ENCODE measurements at places on chromosomes 12 and 14.

DNA sequence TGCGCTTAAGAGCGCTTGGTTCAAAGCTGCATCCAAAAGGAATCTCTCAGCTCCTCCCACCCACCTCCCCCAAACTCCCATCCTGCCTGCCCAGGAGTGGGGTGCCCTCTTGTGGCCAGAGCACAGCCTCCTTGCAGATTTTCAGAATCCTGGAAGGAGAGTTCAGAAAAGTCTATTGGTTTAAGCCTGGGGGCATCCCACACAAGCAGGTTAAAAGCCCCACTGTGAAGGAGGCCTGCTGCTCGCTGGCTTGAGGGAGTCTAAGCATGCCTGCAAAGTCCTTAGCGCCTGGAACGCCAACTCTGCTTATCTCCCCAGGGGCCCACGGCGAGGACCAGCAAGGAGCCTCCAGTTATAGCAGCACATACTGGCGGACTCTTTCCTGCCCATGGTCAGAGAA, 297.1 kb downstream of the KSR2 start:
- no peak for DNase-seq

DNA sequence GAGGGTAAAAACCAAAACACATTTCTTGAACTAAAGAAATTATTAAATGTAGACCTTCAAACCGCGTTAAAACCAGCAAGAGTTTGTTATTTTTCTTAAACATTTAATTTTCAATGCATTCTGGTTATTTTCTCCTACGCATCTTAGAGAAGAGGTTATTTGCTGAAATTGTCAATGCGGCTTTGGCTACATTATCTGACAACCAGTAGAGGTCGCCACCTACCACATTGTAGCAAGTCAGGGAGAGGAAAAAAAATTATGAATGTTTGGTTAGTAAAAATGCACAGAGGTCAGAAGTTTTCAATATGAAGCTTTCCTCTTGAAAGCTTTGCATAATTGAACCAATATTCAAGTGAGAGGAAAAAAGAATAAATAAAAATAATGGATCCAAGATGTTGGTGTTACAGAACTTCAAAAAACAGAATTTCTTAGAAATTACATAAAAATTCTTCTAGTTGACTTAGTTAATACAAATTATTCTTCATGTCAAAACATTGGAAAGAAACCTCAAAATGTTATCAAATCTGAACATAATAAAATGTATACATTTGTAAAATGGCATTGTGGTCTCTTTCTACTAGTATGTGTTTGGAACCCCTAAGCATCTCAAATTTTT, 159.4 kb upstream of the TMTC2 start:
- DNase-seq: no peak

DNA sequence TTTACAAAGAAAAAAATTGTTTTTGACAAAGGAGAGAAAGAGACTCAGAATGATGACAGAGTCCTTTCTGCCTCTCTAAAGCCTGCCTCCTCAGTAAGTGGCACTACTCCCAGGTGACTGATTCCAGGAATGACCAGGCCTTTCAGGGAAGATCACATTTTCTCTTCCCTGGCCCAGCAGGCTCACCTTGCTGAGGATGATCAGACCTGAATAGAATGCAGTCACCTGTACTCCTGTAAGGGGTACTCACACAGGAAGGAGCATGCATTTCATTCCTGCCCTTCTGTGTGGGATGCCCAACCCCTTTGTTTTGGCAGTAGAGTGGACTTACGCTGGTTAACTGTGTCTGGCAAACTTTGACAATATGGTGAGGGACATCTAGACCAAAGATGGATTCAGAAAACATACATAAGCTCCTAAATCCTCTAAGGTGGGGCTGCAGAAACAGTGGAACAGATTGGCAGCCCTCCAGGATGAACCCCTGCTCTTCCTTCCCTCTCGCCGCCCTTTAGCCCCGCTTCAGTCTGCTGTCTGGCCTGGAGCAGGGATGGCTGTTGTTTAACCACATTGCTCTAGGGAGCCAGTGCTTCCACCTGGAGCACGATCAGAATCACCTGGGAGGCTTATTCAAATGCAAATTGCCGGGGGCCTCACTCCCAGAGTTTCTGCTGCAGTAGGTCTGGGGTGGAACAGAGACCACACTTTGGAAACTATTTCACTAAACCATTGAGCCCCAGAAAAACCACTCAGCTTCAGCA, 29.8 kb downstream of the ERG28 start:
- DNase-seq: no peak

GRCh38 chr12:115305275-115305674, 621.3 kb upstream of the TBX3 start:
- no peak for DNase-seq

DNA sequence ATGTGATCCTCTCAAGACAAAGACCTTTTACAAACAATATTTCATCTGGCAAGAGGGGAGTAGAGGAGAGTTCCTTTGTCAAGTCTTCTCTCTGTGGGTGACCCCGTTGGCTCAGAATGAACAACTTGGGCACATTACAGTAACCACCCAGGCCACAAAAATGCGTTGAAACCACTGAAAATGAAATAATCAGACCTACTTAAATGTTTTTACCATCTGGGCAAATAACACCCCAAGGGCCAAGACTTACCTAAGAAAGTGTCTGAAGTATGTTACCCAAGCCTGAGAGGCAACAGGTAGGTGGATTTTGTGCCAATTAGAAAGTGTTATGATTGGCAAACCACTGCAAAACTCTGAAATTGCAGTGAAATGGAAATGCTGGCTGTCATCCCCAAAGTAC, 1.3 kb downstream of the TC2N start:
- no peak for DNase-seq

GRCh38 chr14:91272341-91273272, 28.1 kb upstream of the GPR68 start:
- no peak for DNase-seq

- DNase-seq: no peak
Measured at GRCh38 chr12:62744551-62744950, 190.4 kb downstream of the PPM1H start.

- no peak for DNase-seq
Measured at GRCh38 chr12:114679452-114679875, 4.5 kb downstream of the TBX3 start.

DNA sequence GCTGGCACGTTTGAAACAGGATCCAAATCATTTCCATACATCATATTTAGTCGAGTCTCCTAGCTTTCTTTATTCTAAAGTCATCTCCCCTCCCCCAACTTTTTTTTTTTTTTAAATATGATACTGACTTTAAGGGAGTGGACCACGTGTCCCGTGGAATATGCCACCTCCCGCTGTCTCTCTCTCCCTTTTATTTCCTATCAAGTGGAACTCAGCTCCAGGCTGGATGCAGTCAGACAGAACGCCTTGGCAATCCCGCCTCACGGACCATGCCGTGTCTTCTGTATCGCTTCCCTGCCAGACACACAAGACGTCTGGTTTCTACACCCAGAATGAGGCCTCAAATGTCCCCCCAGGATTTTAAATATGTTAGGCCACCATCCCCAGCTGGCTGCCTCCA, 21.2 kb downstream of the BCL7A start:
- no peak for DNase-seq

GRCh38 chr14:100677554-100678468, 48.9 kb upstream of the DLK1 start:
- DNase-seq: no peak

- DNase-seq: peak; percentile 27
Measured at GRCh38 chr12:56521590-56522371, at the start of gene RBMS2. RBMS2 (plus strand) TSS chr12:56521820; CDS start chr12:56522024, 204 bp downstream.

DNA sequence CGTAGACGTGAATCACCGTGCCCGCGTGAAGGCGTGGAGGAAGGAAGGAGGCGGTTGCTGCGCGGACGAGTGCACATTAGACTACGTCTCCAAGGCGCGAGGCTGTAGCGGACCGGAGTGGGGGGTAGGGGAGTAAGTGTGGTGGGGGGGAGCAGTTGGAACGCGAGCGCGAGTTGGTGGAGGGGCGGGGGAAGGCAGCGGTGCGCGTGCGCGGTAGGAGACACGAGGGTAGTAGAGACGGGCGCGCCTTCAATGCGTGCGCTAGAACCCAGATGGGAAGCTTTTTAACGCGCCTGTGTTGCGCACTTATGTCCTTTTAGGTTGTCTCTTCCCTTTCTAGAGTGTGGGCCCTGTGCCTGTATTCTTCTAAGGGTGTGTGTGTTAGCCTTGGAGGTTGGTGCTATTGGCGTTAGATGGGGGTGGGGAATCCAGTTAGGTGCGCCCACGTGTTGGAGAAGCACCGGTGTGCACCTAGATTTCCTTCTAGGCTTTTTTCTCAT, 604 bp downstream of the EIF4B start:
- DNase-seq: peak; percentile 46

DNA sequence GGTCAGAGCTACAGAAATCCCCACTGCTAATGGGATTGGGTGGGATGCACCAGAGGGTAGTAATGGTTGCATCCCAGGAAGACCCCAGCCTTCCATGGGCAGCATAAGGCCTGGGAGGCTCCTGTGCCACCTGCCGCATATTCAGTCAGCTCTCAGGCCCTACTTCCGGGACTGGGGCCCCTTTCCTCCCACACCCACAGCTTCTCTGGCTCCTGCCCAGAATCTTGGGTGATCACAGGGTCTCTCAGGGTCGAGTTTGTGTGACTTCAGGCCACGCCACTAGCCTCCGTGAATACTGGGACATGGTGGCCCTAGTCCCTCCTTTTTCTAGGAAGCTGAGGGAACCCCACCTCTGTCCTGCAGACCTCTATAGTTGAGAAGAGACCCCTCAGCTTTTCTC, 66.8 kb upstream of the RIN3 start:
- no peak for DNase-seq

GRCh38 chr14:89190765-89191513, 226.1 kb downstream of the FOXN3 start:
- DNase-seq: peak; percentile 98

GRCh38 chr14:44966601-44967336, 4.8 kb downstream of the TOGARAM1 start:
- DNase-seq: no peak

- no peak for DNase-seq
Measured at GRCh38 chr14:59182641-59183040, 5.8 kb upstream of the DAAM1 start.

DNA sequence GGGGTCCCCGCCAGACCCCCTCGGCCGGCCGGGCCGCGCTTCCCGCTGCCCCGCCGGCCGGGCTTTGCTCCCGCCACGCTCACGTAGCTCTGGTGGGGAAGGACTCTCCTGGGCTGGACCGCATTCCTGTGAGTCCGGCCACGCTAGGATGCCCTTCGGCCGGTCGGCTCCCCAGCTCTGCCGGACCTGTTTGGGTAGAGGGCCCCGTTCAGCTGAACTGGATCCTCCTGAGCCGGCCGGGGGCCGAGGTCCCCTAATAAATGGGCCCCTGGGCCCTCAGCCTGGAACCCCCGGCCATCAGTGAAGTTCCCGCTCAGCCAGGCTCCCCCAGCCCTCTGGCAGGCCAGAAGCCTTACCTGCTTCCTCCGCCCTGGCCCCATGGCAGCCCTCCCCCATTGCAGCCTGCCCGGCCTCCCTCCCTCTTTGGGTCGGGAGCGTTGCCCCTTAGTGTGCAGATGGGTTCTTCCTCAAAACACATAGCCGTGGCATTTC, 593 bp downstream of the UNC119B start:
- no peak for DNase-seq

DNA sequence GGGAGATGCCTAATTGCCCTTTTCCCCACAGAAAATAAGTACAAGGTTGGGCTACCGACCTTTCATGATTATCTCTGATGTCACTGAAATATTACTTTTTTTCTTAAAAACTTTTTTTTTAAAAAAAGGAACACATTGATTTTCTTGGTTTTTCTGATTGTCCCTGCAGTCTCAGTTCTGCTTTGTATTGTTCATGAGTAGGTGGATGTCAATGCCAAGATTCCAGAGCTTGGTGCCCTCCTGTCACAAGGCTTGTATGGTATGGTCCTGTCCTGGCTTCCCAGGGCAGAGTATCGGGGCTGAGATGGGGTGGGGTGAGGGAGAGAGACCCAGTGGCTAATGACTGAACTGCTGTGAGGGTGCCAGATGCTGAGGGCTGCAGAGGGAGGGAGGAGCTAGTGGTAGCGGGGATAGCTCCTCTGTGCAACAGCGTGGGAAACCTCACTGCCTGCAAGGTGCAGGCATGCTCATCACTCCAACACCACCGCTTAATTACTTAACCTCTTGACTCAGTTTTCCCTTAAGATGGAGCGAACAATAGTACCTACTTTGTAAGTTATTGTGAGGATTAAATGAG, 4.4 kb upstream of the CTDSP2 start:
- DNase-seq: no peak

DNA sequence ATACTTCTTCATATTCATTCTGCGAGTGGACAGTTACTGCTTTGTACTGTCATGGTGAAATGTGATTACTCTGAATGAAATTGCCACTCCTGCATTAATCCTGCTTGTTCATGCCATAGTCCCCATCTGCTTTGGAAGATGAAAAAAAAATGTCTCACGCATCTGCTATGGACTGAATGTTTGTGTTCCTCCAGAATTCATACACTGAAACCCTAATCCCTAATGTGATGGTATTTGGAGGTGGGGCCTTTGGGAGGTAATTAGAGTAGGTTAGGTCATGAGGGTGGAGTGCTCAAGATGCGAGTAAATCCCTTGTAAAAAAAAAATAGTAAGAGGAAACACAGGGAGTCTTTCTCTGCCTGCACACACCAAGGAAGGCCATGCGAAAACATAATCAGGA, 427.2 kb downstream of the TMTC2 start:
- no peak for DNase-seq

GRCh38 chr12:3172124-3173007, 95.2 kb downstream of the TSPAN9 start:
- no peak for DNase-seq

- DNase-seq: no peak
Measured at GRCh38 chr14:73718418-73719251, 4.5 kb upstream of the PNMA1 start.

GRCh38 chr12:131012279-131013069, 58.8 kb downstream of the ADGRD1 start:
- DNase-seq: no peak

- DNase-seq: no peak
Measured at GRCh38 chr14:62614122-62614521, 431.1 kb downstream of the KCNH5 start.

DNA sequence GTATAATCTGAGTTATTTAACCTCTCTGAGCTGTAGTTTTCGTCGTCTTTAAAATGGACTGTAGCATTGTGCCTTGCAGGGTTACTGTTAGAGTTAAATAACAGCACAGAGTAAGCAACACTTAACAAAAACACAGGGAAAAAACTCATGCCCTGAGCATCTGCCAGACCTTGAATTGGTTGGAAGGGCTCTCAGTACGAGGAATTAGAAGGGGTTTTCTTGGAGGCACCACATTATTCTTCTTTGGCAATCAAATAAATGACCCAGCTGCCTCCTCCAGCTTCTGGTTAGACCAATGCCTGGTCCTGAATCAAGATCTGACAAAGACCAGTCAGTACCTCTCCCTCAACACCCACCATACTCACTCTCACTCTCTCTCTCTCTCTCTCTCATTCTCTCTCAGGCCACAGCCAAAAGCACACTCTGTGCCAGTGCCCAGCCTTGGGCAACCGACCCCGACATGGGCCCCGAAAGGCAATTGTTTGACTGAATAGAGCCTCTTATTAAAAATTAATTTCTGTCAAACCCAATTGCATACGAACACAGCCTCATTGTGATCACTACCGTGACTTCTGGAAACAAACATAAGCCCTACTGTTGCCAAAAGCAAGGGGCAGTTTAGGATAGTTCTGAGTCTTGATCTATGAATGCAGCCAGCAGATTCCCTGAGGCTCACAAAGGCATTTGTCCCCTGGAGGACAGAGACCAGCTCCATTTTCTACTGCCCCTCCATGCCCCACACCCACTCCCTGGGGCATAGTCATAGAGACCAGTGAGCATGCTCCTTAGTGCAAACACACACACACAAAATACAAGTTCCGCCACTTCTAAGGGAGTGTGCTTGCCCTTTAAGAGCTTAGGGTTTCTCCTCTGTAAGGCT, 23.9 kb downstream of the DUSP6 start:
- DNase-seq: no peak

Measured in NCI-H2081 treated with DMSO at 0.1 percent for 48 hours (cell line).